ENCODE measurements at places on chromosomes 3 and 15.

DNA sequence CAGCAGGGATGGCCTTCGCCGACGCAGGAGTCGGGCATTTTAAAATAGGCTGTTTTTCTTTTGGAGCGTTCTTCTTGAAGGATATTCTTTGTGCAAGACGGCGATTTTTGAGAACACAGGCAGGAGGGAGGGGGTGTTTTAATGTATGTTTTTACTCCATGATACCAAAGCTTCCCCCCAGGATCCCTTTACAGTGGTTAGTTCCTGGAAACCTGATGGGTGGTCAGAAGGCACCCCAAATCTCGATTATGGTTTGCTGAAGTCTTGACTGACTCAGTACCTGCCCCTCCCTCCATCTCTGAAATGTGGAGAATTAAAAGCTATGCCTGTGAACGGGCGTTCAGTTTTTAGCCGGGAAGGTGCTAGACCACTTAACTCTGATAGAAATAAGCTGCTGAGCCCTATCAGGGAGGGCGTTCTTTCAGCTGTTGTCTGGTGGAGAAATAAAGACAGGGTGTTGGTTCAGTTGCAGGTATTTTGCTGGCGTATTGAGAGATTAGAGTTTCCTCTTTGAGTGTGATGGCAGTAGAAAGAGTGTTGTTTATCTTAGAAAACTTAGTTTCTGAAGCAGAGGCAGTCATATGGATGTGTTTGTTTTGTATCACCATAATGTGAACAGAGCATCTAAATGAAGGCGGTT is 3.4 kb downstream of the IGF1R start:
- DNase-seq: no peak

GRCh38 chr3:151491525-151491924 is 30.7 kb upstream of the IGSF10 start:
- DNase-seq: no peak

GRCh38 chr15:69305933-69306568 is 7.3 kb downstream of the PAQR5 start:
- DNase-seq: no peak

- peak; percentile 81 for DNase-seq
Measured at GRCh38 chr3:23629181-23629894, 176.4 kb upstream of the UBE2E1 start.

DNA sequence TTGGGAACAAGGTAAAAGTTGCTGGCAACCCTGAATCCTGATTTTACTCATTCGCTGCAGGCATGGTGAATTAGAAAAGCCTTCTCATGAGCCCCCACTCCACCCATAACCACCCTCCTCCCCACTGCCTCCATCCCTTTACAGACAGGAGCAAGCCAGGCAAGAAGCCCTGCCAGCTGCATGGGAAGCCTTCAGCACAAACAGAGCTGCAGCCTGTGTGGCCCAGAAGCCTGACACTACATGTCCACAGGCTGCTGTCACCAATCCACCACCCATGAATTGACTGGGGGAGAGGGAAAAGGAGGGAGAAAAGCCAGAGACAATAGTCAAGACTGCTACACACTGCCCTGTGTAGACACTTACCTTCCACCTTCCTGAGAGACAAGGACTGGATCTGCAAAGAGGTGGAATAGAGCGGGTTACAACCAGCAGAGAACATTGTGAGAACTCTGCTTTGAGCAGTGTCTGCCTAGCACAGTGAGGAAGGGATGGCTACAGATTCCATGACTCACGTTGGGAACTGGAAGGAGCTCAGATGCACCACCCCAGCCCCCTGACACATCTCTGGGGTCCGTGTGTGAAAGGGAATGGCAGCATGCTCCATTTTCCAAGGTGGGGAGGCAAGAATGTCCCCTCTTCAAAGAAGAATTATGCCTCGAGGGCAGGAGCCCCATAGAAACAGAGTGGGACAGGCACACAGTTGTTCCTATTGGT is 33.9 kb downstream of the DZIP1L start:
- no peak for DNase-seq
